ENCODE measurements at places on chromosomes 16 and 17.
A peak's percentile ranks its signal among the peaks of the same experiment; 100 is the strongest.

- DNase-seq, result no peak
These were observed 101.9 kb downstream of the LITAF start for GRCh38 chr16:11484691-11485258.

- DNase-seq, result peak; percentile 15
These were observed 29.1 kb downstream of the NLRP1 start for GRCh38 chr17:5555254-5555653.

DNA sequence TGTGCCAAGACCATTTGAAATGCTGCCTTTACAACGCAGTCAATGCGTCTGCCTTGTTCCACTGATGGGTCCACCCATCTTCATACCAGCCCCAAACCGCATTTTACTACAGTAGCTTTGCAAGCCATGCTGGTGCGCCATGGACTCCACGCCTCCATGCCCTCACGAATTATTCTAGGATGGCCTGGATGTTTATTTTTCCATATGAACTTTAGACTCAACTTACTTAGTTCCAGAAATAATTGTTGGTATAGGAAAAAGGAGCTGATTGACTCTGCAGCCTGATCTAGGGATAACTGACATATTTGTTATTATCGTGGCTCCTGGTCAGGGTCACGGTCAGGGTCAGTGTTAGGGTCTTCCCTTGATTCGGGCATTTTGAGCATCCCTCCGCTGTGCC, 70.0 kb upstream of the ZNF469 start:
- DNase-seq, result no peak

DNA sequence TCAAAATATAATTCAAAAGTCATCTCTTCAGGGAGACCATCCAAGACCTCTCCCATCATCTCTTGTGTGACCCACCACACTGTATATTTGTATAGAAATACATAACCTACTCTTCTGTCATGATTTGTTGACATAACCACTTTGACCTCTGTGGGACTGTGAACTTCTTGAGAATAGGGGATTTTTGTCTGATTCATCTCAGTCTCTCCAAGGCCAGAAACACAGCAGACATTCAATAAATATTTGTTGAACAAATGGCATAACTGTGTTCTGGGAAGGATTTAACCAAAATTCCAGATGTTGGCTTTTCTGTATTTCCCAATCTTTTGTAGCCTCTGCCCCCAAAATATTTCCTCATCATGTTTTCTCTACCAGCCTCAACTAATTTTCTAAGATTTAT, 169.7 kb downstream of the CDH11 start:
- peak; percentile 94 for DNase-seq

DNA sequence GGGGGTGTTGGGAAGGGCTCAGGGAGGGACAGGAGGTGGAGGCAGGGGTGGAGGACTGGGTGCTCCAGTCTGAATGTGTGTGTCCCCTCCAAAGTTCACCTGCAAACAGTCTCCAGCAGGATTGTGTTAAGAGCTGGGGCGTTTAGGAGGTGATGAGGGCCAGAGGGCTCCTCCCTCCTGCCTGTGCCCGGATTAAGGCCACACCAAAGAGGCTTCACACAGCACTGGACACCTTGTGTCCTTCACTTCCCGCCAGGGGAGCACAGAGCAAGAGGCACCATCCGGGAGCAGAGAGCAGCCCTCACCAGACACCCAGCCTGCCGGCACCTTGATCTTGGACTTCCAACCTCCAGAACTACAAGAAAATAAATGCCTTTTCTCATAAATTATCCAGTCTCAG, 30.2 kb upstream of the ENPP7 start:
- no peak for DNase-seq

DNA sequence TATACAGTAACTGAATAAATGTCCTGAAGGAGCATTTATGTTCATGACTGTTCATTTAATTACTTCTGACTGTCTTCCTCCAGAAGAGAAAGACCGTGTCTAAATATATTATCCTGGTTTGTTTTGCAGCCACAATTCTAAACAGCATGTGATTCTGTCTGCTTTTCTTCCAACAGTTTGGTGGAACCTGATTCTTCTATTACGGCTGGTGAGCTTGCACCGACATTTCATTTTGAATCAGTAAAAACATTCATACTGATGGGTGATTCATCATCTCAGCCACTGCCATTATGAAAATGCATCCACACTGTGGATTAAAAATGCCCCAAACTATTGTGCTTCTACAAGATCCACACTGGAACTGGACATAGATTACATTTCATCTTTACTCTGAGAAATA, 16.9 kb downstream of the KNOP1 start:
- DNase-seq, result peak; percentile 76

DNA sequence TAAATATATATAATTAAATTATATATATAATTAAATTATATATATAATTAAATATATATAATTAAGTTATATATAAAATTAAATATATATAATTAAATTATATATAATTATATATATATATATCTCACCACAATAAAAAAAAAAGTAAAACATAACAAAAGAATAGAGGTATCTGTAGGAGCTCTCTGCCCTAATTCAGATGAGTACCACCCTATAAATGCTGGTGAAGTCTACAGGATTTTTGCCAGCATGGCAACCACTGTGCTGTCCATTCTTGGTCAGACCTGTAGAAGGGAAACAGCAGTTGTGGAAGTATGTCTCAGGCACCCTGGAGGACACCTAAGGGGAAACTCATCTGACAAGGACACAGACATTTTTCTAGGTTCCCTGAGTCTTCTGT, 259.7 kb downstream of the PRKCA start:
- DNase-seq, result no peak

DNA sequence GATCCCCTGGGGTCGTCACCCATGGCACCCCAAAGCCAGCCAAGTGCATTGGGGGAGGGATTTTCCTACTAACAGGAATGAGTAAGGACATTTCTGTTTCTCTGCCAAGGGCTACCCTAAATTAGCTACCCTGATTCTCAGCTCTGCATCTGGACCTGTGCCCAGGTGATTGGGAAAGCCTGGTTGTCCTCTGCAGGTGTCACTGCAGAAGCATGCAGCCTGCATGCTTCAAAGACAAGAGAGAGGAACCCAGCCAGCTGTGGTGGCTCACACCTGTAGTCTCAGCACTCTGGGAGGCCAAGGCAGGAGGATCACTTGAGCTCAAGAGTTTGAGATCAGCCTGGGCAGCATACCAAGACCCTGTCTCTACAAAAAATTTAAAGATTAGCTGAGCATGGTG, 19.6 kb downstream of the BEAN1 start:
- DNase-seq, result no peak

DNA sequence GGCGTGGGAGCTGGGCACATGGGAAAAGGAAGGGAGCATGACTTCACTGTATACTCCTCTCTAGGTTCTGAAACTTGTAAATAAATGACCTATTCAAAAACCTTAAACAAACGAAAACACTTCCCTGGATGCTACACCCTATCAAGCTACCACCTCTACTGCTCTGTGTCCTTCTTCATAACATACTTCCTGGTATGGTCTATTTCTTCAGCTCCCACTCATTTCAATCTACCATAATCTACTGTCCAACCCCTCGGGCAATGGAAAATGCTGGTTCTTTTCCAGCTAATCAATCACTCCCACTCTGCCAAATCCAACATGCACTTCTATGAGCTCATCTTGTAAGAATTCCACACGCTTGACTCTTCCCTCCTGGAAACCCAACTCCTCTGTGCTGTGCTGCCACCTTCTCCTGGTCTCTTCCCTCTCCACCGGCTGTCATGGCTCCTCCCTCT, 42.4 kb downstream of the AMFR start:
- DNase-seq, result peak; percentile 9

DNA sequence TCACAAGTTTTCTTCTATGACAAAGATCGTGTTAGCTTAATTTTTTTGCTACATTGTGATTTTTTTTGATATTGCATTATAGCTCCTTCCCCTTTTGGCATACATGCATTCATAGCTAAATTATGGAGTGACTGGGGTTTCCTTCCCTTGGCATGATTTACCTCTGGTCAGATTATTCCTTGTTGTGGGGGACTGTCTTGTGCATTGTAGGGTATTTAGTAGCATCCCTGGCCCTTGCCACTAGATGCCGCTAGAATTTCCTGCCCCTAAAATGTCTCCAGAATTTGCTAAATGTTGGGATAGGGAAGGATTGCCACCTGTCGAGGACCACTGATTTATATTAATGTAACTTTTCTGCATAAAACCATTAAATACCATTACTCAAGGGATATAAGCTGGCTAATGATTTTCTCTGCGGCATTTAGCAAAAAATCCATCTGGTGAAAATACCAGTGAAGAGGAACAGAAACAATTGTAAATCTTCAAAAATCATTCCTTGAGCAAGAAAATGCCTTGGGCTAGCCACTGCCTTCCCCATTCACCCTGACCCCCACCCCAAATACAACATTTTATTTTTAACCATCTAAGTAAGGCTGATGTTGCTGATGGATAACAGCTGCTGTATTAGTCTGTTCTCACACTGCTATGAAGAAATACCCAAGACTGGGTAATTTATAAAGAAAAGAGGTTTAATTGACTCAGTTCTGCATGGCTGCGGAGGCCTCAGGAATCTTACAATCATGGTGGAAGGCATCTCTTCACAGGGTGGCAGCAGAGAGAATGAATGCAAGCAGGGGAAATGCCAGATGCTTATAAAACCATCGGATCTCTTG, 195.2 kb downstream of the MAP2K6 start:
- peak; percentile 52 for DNase-seq

GRCh38 chr17:44155488-44155887, 13.8 kb downstream of the HROB start:
- DNase-seq, result no peak

Measured in adipocyte (in vitro differentiated cells).